Activated gamma-delta T cell treated with Interleukin-2 at 50 U/mL for 16 hours (primary cell): ENCODE measurements at places on chromosomes 16 and 17.
A peak's percentile ranks its signal among the peaks of the same experiment; 100 is the strongest.

DNA sequence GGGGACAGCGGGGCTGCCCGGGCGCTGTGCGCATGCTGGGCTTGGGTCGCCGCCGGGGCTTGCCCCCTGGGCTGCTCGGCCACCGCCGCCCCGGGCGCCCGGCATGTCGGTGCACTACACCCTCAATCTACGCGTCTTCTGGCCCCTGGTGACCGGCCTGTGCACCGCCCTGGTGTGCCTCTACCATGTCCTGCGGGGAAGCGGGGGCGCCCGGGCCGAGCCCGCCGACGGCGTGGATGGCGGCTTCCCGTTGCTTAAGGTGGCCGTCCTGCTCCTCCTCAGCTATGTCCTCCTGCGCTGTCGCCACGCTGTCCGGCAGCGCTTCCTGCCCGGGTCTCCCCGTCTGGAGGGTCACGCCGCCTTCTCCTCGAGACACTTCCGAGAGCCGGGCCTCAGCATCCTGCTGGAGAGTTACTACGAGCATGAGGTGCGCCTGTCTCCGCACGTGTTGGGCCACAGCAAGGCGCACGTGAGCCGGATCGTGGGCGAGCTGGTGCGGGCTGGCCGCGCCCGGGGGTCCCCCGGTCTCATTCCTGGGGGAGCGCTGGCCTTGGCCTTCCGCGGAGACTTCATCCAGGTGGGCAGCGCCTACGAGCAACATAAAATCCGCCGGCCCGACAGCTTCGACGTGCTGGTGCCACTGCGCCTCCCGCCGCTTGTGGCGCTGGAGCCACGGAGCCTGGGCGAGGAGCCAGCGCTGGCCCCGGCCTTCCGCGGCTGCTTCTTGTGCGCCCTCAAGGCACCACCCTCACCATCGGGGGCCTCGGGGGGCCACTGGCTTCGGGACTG lies 789 bp downstream of the ITPRIPL2 start:
- no peak for DNase-seq

- DNase-seq = no peak
These were observed 7.3 kb upstream of the SLX4 start for GRCh38 chr16:3618769-3619141.

DNA sequence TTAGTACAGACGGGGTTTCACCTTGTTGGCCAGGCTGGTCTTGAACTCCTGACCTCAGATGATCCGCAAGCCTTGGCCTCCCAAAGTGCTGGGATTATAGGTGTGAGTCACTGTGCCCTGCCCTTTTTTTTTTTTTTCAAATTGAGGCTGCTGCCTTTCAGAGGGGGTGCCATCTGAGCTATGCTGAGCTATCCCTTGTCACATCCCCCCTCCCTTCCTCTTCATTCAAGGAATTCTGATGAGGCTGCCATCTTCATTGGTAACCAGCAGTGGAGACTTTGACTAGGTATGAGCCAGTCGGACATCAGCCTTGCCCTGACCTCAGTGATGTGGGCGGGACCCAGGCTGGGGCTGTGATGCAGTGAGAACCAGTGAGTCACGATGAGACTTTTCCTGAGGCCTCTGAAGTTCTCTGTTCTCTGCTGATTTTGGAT lies 24.4 kb upstream of the GPT2 start:
- no peak for DNase-seq

GRCh38 chr17:19275457-19276127 lies 38.4 kb downstream of the EPN2 start:
- no peak for DNase-seq

- no peak for DNase-seq
These were observed 45.8 kb upstream of the CACNG5 start for GRCh38 chr17:66789093-66789492.

DNA sequence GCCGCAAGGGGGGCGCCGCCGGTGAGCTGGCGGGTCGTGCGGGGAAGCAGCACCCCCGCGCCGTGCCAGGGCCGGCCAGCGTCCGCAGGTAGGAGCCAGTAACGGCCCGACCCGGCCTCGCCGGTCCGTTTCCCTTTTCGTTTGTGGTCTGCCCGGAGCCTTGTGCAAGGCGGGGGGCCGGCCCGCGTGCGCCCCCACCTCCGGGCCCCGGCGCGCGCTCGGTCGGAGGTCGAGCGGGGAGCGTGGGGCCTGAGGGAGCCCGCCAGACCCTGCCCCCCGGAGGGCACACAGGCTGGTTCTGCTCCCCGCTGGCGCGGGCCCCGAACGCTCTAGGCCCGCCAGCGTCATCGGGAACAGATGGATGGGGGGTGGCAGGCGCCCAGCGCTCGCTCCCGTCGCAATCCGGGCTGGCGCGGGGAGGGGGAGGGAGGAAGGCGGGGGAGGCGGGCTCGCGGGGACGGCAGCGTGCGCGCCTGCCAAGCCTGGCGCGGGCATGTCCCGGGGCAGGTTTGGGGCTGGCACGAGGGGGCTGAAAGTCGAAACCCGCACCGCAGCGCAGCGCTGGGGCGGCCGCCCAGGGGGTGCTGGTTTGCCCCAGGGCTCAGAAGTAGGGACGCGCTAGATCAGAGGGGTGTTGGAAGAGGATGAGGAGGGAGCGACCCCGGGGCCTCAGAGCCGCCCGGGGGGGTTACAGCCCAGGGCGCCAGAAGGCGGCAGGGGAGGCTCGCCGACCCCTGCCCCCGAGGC lies 1.5 kb upstream of the GSE1 start:
- peak; percentile 35 for DNase-seq

- DNase-seq = peak; percentile 66
These were observed 5.7 kb downstream of the GRN start for GRCh38 chr17:44350733-44351226.

DNA sequence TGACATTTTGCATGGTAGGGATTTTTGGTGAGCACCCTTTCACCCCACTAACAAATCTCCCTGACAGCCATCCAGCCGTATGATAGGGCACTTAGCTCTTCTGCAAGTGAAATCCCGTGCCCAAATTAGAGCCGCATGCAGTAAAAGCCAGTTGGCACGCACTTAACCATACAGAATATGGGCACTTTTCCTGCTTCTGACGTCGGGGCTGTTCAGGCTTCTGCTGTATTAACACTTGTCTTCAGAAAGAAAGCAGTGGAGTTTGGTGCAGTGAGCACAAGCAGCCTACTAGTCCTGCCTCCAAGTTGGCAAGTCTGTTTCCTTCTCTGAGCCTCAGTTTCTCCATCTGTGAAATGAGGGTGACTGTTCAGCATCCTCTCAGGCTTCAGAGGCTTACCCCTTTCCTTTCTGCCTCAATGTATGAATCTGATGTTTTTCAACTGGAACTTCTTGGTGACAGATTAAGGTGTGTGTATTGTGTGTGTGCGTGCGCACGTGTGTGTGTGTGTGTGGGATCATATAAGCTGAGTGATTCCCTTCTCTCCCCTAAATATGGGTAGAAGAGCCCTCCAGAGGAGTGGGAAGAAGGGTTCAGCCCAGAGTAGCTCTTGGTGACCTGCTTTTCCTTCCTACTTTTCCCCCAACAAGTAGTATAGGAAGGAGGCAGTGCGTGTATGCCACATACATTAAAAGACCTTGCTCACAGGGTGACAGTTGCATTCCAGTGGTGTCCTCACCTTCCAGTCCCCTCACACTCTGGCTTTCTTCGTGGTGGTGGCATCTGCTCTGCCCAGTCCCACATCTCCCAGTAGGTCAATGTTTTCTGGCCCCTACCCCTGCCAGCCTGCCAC lies 19.0 kb downstream of the IGF2BP1 start:
- no peak for DNase-seq

- DNase-seq = no peak
These were observed 3.3 kb downstream of the CFAP20 start for GRCh38 chr16:58125781-58126335.

- no peak for DNase-seq
These were observed 25.9 kb upstream of the KREMEN2 start for GRCh38 chr16:2938206-2938605.

DNA sequence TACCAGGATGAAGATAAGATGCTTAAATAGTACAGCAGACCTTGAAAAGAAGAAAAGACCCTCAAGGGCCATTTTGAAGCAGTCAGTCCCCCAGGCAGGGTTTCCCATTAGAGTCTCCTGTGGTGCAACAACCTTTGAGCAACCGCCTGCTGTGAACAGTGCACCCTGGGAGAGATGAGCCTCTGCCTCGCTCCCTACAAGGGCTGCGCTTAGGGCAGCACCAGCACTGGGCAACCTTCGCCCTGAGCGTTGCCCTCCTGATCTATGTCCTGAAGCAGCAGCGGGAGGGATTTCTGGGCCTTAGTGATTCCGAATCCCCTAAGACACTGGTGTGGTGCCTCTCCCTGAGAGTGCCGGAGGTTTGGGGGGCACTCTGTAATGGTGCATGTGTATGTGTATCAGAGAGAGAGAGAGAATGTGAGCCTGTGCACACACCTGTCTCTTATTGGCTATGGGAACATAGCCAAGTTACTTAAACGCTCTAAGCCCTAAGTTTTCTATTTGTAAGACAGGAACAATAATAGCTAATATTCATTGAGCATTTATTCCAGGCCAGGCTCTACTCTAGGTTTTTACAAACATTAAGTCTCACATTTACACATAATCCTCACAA lies 25.2 kb upstream of the ABCC12 start:
- no peak for DNase-seq

DNA sequence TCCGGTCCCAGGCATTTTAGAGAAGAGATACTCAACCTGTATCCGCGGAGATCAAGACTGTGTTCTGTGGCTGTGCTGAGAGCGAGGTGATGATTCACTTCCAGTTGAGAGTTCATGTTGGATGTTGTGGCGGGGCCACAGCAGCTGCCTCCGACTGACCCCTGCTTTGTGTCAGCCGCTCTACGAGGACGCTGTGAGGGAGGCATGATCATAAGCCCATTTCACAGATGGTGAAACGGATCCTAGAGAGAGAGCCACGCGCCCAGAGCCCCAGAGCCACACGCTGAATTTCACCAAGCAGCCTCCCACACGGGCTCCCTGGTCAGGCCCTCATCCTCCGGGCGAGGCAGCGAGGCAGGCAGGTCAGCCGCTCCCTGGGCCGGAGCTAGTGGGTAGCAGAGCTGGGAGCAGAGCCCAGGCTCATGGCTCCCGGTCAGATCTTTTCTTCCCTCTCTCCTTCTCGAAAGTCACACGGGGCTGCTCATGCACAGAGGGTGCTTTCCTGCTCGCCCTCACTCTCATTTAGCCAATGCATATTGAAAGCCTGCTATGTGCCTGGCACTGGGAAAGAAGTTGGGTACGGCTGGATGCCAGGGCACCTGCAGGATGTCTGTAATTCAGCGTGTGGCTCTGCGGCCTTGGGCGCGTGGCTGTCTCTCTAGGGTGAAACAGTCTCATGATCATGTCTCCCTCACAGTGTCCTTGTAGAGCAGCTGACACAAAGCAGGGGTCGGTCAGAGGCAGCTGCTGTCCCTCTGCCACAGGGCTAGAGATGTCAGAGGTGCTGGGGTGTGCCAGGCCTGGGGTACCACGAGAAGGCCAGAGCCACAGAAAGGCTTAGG lies 155.6 kb upstream of the CHMP6 start:
- DNase-seq = no peak

GRCh38 chr16:14564323-14564722 lies 65.7 kb downstream of the PARN start:
- no peak for DNase-seq

- DNase-seq = no peak
These were observed 20.8 kb downstream of the UBE2G1 start for GRCh38 chr17:4345581-4346252.

DNA sequence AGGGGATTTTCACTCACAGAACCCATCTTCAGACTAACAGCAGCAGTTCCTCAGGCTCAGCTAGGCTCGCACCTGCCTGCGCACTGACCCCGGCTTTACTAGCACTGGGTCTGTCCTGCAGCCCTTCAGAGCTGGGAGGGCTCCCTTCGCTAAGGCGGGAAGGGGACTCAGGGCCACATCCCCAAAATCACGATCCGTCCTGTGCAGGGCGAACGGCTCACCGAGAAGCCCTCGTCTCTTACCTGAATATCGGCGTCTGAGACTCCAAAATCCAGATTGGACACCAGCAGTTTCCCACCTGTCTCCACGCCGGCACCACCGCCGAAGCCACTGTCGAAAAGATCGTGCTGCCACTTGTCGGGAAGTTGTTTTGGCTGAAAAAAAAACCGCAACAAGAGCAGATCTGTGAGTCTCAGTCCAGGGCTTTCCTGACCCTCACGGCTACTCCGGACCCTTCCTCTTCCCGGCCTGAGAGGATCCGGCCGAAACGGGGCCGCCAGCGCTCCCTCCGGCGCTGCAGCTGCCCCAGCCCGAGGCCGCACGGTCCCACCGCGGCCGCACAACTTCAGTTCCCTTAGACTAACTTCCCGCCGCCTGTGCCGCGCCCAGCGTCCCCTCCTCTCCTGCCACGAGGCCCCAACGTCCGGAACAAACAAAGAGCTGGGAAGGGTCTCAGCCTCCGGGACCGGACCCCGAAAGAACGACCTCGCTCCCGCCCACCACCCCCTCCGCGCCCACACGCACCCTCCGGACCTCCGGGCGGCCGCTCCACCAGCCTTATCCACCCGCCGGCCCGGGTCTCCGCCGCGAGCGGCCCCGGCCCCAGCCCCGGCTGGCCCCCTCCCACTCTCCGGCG lies 711 bp downstream of the ALYREF start:
- DNase-seq = no peak

- DNase-seq = no peak
These were observed 178.5 kb upstream of the TBX2 start for GRCh38 chr17:61221181-61221580.

- no peak for DNase-seq
These were observed 10.8 kb upstream of the TLCD3B start for GRCh38 chr16:30041841-30042240.

GRCh38 chr17:78062596-78062995 lies 66.0 kb downstream of the TMC6 start:
- no peak for DNase-seq

GRCh38 chr17:16551878-16552636 lies 16.9 kb downstream of the ZNF287 start:
- DNase-seq = no peak

DNA sequence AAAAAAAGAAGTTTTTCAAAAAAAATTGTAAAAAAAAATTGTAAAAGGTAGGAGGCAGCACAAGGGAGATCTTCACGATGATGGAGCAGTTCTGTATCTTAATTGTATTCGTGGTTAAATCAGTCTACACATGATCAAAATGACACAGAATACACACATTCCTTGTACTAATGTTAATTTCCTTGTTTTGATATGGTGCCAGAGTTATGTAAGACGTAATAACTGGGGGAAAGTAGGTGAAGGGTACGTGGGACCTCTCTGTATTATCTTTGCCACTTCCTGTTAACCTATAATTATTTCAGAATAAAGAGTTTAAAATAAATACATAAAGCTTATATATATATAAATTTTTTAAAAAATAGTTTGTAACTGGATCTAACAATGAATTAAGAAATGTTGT lies 36.8 kb downstream of the HELZ start:
- no peak for DNase-seq

DNA sequence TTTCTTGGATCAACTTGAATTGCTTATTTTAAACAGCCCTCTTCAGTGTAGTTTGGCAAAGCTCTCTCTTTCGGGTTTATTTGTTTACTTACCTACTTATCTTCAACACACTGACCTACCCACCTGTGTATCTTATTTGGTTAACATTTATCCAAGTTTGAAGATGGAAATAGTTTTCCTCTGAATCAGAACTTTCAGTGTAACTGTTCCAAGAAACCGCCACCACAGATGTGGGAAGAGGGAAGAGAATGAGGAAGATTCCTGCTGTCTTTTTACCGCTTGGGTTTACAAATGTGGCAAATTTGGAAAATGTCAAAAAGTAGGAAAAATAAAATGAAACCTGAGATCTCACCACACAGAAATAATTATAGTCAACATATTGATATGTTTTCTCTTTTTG lies 115.8 kb downstream of the MSI2 start:
- DNase-seq = no peak
